ENCODE measurements at places on chromosomes 13 and 19.
A peak's percentile ranks its signal among the peaks of the same experiment; 100 is the strongest.

GRCh38 chr19:48795055-48795684 is 15.7 kb downstream of the BCAT2 start:
- DNase-seq = peak; percentile 57

DNA sequence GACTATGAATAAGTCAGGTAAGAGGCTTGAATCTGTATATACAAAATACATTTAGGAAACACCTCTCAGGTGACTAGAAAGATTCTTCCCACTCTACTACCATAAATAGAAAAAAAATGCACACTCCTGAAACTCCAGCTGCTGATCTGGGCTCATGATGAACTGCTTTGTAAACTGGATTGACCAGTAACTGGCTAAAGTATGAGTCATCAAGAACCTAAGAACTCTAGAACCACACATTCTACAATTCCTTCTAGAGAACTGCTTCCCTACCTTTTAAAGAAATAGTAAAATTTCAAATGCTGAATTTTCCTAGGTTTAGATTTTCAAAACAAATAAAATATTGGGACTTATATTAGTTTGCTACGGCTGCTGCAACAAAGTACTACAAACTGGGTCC is 55.2 kb downstream of the ELF1 start:
- no peak for DNase-seq

DNA sequence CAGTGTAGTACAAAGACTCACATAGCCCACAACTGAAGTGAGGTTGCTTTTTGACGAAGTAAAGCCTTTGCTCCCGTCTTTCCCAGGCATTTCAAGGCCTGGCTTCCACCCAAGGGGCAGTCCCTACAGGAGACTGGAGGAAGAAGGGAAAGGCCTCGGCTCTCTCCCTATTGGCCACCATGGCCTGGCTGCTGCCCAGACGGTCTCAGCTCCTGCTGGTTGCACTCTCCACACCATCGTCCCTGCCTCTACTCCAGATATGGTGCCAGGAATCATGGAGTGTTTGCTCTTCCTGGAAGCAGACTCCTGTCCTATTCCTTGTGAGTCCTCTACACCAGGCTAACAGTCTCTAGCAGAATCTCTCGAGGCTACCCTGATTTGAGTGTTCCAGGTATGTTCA is 124.1 kb upstream of the UQCRFS1 start:
- no peak for DNase-seq

DNA sequence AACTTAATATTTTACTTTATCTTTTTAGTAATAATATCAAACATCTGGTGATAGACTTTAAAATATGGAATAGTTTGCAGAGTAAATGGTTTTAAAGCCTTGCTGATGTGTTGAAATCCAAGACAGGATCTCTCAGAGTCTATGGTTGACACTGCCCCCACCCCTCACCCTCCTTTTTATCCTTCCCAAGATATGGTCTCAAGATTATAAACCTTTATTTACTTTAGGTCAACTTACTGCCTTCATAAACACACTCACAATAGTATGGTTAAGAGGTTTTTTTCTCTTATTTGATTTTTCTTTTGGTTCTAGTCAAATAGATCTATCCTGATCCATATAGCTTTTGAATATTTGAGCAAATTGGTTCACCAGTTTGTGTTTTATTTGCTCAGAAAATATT is 39.0 kb downstream of the PAN3 start:
- no peak for DNase-seq

GRCh38 chr13:20258208-20258962 is 26.3 kb upstream of the GJB6 start:
- DNase-seq = no peak

DNA sequence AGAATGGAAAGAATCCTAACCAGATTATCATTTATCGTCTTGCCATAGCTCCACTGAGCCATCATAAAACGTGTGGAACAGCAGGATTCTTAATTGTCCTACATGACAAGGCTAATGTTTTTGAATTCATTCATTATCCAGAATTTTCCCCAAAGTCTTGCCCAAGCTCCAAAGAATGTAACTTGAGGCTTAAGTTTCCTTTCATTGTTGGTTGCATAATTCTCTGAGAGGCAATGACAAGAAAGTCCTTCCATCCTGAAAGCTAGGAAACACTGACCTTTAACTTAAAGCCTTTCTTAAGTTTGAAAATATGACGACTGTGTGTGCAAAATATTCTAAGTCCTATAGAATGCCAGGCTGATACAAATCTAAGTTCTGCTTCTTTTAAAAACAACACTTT is 546.1 kb downstream of the SUCLA2 start:
- DNase-seq = no peak

GRCh38 chr13:71591374-71591773 is 275.6 kb downstream of the DACH1 start:
- no peak for DNase-seq

- DNase-seq = no peak
Observed at GRCh38 chr13:18628428-18628827, 553.2 kb downstream of the TUBA3C start.

GRCh38 chr13:109180905-109181425 is 551.6 kb downstream of the MYO16 start:
- no peak for DNase-seq

DNA sequence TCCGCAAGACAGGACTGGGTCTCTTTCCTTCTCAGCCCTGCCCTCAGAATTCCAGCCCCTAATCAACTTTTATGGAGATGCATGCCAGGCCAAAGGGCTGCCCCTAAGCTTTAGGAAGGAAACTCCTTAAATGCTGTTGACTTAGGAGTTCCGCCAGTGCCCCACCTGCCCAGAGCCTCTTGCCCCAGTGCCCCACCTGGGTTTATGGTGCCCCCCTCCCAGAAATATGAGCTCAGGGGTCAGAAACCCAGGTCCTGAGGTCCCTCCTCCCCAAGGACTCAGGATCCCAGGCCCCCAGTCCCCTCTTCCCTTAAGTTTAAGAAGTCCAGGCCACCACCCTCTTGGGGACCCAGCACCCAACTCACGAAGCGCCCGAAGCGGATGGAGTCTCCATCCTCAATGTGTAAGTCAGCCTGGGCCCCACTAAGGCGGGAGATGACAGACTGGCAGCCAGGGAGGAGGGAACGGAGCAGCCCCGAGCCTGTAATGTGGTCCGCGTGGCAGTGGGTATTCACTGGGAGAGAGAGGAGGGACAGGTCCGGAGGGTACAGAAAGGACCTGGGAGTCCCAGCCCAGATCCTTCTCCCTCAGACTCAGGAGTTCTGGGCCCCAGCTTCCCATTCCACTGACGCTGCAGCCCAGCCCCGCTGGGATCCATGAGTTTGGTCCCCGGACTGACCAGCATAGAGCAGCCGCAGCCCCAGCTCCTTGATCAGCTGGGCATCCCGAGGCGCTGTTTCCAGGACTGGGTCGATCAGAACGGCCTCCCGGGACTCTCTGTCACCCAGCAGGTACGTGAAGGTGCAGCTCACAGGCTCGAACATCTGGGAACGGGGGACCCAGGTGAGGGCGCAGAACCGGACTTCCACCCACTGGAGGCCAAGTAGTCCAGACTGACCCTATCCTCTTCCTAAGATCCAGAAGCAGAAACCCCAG is 897 bp downstream of the ETHE1 start:
- no peak for DNase-seq

DNA sequence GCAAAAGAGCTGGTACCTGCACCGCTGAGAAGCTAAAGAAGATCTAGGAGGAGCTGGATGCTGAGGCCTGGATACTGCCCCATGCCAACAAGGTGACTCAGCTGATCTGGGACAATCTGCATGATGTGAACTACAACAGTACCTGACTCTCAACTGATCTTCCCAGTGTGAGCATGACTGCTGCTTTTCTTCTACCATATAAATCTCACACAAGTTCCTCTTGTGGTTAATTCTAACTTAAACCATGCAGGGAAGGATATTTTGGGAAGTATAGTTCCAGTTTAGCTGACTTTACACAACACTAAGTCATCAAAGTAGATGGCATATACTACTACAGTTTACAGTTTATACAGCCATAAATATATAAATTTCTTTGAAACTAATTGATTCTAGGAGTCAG is 91.9 kb downstream of the SLAIN1 start:
- no peak for DNase-seq

DNA sequence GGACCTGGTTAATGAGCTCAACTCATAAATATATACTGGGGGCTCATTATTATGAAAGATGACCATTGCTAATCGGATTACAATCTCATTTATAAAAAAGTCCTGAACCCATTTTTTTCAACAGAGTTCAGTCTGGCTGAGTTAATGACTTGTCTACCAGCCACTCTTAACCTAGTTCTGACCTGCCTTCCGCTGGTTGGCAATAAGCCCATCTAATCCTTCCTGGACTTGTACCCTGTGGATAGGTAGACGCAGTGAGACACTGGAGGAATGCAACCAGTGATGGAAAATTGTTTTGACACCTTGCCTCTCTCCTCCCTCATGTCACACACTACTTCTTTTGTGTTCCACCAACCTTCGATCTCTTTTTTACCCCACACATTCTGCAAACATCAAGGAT is 279.9 kb downstream of the FOXO1 start:
- DNase-seq = no peak

DNA sequence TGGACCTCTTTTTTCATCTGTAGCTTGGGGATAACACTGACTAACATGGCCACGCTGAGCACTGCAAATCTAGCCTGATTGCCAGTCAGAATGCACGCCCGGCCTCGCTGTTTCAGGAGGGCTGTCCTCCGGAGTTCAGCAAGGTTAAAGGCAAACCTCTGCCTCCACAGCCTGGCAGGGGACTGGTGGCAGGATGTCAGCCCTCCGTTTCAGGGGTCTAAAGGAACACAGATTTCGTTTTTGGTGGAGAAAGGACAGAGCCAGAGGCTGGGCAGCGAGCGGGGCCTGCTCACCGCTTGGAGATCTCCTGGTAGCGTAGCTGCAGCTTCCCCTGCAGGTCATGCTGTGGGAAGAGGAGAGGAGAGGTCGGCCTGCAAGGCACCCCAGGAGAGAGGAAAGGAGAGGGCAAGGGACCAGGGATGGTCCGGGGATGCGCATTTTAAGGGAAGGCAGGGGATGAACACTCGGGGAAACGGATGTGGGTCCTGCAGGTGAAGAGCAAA is 560 bp downstream of the NDUFA7 start:
- DNase-seq = no peak

- DNase-seq = no peak
Observed at GRCh38 chr13:20161275-20161950, 561 bp upstream of the GJA3 start.

DNA sequence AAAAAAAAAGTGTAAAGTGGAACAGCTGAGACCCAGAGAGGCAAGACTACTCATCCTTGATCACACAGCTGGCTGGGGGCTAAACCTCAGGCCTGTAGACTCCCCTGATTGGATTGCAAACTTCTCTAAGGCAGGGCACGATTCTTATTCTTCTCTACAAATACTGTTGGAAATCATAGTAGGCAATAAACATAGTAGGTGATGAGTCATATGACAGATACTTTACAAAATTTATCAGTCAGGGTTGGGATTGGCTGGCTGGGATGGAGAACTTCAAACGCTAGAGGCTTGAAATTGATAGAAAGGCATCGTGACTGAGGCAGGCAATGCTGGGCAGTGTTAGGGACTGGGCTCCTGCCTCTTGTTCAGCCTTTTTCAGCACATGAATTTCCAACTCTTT is 5.9 kb upstream of the MATK start:
- no peak for DNase-seq

DNA sequence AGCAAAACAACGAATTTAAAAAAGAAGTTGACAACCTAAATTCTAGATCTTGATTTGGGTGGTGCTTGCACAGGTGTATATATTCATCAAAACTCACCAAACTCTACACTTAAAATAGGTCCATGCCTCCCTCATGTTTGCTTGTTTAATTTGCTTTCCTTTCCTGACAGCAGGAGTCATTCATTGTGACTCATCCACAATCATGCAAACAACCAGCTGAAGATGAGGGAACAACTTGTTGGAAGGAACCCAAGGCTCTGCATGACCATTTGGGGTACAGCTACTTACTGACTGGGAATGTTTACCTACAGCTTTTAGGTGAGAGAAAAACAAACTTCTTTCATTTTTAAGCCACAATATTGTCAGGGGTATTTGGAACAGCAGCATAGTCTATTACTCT is 96.6 kb downstream of the RXFP2 start:
- no peak for DNase-seq

GRCh38 chr19:50313812-50314536 is 15.2 kb downstream of the KCNC3 start:
- no peak for DNase-seq

DNA sequence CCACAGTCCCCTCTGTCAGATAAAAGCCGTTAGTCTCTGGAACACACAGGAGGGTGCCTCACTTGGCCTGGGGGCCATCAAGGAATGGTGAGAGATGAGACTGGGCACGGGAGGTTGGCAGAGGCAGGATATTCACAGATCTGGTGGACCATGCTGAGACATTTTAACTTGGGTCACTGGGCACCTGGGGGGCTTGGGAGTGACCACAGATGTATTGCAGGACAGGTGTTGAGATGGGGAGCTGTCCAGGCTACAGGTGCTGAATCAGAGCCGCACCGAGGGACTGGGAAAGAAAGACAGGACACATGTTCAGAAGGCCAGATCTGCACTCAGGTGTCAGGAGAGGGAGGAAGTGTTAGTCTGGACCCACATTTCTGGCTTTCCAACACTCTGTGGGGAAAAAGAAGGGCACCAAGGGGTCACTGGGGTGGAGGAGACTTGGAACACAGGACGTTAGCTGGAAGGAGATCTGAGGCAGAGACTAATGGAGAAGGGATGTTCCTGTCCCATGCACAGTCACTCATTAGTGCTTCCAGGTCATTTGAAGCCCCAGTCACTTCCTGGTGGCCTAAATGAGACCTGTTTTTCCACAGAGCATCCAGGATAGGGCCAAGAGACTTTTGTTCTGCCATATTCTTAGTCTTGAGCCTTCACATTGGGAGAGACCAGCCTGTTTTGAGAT is 56.1 kb downstream of the CHST8 start:
- no peak for DNase-seq

DNA sequence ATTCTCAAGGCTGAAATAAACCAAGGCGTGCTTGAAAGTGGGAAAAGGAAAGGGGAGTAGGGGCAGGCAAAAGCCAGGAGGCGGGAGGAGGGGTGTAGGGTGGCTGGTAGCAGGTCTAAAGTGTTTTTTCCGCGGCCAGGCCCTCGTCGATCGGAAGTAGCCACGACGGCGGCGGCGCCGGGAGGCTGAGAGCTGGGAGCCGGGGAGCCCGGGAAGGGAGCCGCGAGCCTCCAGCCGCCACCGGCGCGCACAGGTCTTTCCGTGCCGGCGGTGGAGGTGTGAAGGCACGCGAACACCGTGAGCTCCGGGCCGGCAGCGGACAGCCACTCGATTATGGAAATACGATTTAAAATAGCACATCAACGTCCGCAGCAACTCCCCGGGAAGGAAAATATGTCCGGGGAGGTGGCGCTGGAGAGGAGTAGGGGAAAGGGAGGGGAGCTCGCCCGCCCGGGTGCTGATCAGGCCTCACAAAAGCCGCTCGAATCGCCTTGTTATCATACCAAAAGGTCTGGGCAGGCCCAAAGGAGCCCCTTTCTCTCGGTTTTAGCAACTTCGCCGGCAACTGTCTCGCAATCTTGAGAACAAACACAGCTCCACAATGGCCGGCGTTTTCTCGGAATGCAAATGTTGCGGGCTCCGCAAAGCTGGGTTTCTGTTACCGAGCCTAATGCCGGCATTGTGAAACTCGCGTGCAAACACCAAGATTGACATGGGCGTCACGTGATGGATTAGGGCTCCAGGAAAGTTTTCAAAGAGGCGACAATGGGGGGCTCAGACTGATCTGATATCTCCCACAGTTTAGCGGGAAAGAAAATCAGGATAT is 2.9 kb upstream of the PCDH8 start:
- DNase-seq = no peak

Data from stimulated activated CD4-positive, alpha-beta T cell treated with anti-CD3 and anti-CD28 coated beads, Interleukin-1b, Interleukin-23, amount 100 ng/mL, for 1 hour (primary cell).